ENCODE measurements at places on chromosomes 6 and 20.

DNA sequence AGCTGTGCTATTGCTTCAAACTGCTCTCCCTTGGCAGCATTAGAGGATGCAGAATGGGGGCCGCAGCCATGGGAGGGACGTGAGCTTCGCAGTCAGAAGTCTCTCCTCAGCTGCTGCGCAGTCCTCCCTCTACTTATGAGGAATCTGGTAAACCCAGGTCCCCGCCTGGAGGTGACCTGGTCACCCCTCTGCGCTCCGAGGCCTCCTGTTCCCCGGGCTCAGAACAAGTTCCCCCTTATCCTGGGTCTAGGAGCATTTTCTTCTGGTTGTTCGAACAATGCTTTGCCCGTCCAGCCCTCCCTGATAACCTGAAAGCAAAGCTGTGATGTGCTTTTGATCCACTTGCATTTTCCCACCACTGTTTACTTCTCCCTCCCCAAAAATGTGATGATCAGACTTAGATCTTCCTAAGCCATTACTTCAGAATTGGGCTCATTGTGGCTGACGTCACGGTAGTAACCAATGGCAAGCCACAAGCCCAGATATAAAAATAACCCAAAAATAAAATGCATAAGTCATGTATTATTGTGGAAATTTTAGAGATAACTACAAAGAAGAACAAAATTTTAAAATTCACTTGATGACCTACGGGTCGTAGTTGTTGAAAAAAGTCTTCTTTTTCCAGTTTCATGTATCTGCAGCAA lies 80.7 kb downstream of the SERAC1 start:
- H3K4me3 ChIP-seq = peak overlapping the region; percentile 55
- H3K27me3 ChIP-seq = no peaks in the 10 kb centered on the region
- DNase-seq = no peak
- peaks cover 16% of the 10 kb centered on the region for H3K36me3 ChIP-seq

GRCh38 chr20:61594198-61594597 lies 342.1 kb downstream of the CDH4 start:
- H3K27me3 ChIP-seq = no peaks in the 10 kb centered on the region
- DNase-seq = no peak
- no peaks in the 10 kb centered on the region for H3K4me1 ChIP-seq
- H3K36me3 ChIP-seq = no peaks in the 10 kb centered on the region
- H3K27ac ChIP-seq = no peak overlapping the region

GRCh38 chr20:598133-598850 lies 11.8 kb downstream of the TCF15 start:
- no peak overlapping the region for H3K4me3 ChIP-seq
- H3K27ac ChIP-seq = no peak overlapping the region
- no peaks in the 10 kb centered on the region for H3K4me1 ChIP-seq
- no peaks in the 10 kb centered on the region for H3K36me3 ChIP-seq

DNA sequence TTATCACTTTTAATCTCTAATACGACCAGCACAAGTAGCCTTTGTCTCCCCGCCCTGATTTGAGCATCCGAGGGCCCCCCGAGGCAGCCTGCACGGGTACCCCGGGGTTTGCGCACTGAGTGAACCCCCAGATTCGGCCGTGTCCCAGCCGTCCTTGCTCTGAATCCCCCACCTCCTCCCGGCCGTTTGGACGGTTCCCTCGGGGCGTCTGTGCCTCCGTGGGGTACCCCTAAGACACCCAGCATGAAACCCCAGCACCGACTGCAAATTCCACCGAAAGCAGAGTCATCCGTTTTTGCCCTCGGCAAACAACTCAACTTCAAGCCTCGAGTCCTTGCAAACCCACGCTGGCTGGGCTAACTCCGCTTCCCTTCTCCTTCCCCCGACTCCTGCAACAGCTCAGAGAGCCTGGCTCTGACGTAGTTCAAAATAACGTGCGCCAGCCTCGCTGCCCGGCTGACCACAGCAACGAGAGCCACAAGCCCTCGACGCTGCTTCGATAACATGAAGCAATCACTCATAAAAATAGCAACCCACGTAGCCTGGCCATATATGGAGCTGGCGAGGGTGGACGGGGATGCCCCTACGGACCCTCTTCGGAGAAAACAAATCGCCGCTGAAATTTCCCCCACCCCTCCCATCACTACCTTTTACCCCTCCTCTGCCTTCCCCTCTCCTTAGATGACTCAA lies 764 bp upstream of the SNAP25 start:
- H3K4me3 ChIP-seq = peak overlapping the region; percentile 73
- DNase-seq = peak; percentile 11
- peaks cover 3% of the 10 kb centered on the region for H3K4me1 ChIP-seq
- peaks cover 3% of the 10 kb centered on the region for H3K27me3 ChIP-seq
- no peaks in the 10 kb centered on the region for H3K36me3 ChIP-seq

DNA sequence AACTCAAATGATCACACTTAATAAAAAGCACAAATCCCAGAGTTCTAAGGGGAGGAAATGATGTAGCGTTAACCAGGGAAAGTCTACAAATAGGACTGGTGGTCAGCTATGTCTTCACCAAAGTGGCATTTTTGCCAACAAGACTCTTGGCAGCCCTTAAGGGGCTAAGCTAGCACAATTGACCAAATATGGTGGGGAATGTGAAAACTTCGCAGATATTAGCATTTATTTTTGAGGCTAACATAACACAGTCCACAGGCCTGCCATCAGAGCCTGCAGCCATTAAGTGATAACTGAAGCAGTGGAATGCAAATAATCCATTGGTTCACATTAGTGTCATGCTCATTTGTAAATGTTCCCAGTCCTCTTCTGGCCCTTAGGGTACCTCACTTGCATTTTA lies 274.6 kb downstream of the FOXC1 start:
- H3K27me3 ChIP-seq = no peaks in the 10 kb centered on the region
- H3K4me3 ChIP-seq = no peak overlapping the region
- H3K36me3 ChIP-seq = no peaks in the 10 kb centered on the region
- DNase-seq = no peak

DNA sequence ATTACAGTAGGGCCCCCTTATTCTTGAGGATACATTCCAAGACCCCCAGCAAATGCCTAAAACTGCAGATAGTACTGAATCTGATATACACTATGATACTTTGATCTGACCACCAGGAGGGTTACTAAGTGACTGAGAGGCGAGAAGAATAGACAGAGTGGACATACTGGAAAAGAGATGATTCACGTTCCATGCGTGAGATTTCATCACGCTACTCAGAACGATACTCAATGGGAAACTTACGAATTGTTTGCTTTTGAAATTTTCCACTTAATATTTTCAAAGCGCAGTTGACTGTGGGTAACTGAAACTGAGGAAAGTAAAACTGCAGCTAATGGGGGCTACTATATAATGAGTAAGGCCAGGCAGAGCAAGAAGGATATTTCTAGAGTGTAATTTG lies 60.8 kb downstream of the STX11 start:
- H3K4me3 ChIP-seq = no peak overlapping the region
- H3K27ac ChIP-seq = no peak overlapping the region
- no peaks in the 10 kb centered on the region for H3K36me3 ChIP-seq
- DNase-seq = no peak
- no peaks in the 10 kb centered on the region for H3K27me3 ChIP-seq
- peaks cover 4% of the 10 kb centered on the region for H3K4me1 ChIP-seq

- no peak for DNase-seq
- no peak overlapping the region for H3K27ac ChIP-seq
- H3K4me3 ChIP-seq = no peak overlapping the region
- H3K4me1 ChIP-seq = no peaks in the 10 kb centered on the region
Measured at GRCh38 chr20:13839421-13840092, 54.7 kb downstream of the NDUFAF5 start.

DNA sequence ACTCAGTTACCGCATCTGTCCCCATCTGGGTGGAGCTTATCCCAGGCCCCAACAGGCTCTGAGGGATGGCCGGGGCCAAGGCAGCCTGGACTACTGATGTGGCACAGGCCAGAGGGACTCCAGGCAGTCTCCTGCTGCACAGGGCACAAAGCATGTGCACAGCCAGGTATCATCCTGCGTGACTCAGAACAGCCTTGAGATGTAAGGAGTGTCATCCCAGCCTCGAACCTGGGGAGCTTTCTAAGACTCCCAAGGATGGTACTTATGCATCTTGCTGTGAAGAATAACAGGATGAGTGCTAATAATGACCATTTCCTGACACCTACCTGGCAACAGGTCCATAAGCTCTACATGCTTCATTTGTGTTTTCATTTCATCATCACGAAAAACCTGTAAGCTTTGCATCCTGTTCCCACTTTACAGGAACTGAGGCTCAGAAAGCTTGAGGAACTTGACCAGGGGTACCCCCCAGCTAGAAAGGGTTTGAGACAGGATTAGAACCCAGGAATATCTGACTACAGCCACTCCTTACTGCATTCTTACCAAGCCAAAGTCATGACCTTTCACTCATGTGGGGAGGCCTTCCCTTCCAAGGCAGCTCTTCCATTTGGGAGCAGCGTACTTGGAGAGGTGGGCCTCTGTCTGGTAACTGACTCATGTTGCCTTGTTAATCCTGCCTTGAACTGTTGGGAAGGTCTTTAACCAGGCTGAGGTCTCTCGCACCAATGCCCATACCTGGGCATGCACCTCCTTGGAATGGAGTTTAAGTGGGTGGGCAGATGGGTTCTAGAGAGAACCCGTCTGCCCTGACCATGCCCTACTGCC lies 1.9 kb downstream of the TRIB3 start:
- peaks cover 6% of the 10 kb centered on the region for H3K4me1 ChIP-seq
- peak overlapping the region; percentile 84 for H3K4me3 ChIP-seq
- DNase-seq = no peak
- H3K36me3 ChIP-seq = no peaks in the 10 kb centered on the region

- H3K4me3 ChIP-seq = no peak overlapping the region
- no peaks in the 10 kb centered on the region for H3K36me3 ChIP-seq
- H3K27ac ChIP-seq = no peak overlapping the region
- no peak for DNase-seq
- no peaks in the 10 kb centered on the region for H3K27me3 ChIP-seq
- no peaks in the 10 kb centered on the region for H3K4me1 ChIP-seq
Measured at GRCh38 chr20:47054945-47055344, 160.3 kb downstream of the EYA2 start.

DNA sequence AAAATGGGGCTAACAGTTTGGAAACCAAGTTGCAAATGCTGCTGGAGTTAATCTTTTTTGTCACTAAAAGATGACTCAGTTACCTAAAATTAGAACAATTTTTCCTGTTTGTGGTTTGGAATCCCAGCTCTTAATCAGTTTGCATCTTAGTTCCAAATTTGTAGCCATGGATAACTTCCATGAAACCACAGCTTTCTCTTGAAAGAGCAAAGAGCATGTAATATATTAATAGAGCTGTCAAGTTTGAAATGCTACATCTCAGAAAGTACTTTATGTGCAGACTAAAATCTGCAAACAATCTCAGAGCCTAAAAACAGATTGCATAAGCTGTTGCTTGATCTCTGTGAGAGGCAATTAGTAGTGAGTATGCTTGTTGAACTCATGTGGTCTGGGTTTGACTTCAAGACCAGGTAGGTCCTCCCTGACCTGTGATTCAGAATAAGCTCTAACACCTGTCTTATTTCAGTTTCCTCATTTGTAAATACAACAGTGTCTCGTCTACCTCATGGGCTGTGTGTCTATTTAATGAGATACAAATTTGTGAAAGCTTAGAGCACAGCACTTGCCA lies 23.5 kb downstream of the DHX35 start:
- H3K27ac ChIP-seq = peak overlapping the region; percentile 74
- H3K4me3 ChIP-seq = peak overlapping the region; percentile 45
- DNase-seq = no peak
- H3K4me1 ChIP-seq = peaks cover 29% of the 10 kb centered on the region
- H3K27me3 ChIP-seq = no peaks in the 10 kb centered on the region

- no peaks in the 10 kb centered on the region for H3K4me1 ChIP-seq
- H3K36me3 ChIP-seq = peaks cover 14% of the 10 kb centered on the region
- no peaks in the 10 kb centered on the region for H3K27me3 ChIP-seq
- peak overlapping the region; percentile 18 for H3K27ac ChIP-seq
- DNase-seq = no peak
- no peak overlapping the region for H3K4me3 ChIP-seq
Measured at GRCh38 chr6:145891126-145891525, 73.0 kb downstream of the SHPRH start.

- no peaks in the 10 kb centered on the region for H3K4me1 ChIP-seq
- no peak for DNase-seq
- no peak overlapping the region for H3K4me3 ChIP-seq
- H3K27ac ChIP-seq = no peak overlapping the region
- no peaks in the 10 kb centered on the region for H3K27me3 ChIP-seq
- no peaks in the 10 kb centered on the region for H3K36me3 ChIP-seq
Measured at GRCh38 chr6:153758516-153758915, 280.5 kb upstream of the OPRM1 start.

DNA sequence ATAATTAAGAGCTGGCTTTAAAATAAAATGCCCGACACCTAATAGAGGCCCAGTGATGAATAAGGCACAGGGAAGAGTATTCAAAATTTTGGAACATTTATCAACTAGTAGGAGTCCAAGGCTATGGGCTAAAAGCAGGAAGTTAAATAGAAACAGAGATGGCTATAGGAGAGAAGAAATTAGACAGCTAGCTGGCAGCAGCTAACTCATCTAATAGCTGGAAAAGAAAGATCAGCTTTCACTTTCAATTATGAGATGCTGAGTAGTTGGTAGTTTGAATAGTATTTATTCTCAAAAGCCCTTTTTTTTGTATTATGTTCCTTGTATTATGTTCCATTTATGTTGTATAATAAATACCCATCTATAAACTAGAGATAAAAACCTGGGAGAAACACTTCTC lies 215.7 kb downstream of the SLC35F1 start:
- DNase-seq = no peak
- no peaks in the 10 kb centered on the region for H3K4me1 ChIP-seq
- H3K36me3 ChIP-seq = no peaks in the 10 kb centered on the region
- H3K27ac ChIP-seq = no peak overlapping the region
- H3K27me3 ChIP-seq = no peaks in the 10 kb centered on the region
- no peak overlapping the region for H3K4me3 ChIP-seq

DNA sequence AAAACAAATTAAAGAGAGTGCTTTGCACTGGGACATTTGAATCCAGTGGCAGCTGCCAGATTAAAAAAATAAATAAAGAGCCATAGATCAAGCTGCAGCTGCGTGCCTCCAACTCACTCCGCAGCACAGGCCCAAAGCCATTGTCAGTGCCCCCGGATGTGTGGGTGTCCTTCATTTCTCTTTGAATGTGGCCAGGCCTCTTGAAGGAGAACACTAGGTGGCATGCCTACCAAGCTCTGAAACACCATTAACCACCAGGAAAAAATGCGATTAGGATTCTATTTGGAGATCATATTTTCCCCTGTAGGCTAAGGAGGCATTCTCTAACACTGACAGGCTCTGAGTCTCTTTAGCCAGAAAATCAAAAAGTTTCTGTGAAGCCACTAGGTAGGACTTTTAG lies 549.8 kb downstream of the PRKN start:
- no peak overlapping the region for H3K27ac ChIP-seq
- H3K4me3 ChIP-seq = no peak overlapping the region
- H3K27me3 ChIP-seq = no peaks in the 10 kb centered on the region
- no peak for DNase-seq

DNA sequence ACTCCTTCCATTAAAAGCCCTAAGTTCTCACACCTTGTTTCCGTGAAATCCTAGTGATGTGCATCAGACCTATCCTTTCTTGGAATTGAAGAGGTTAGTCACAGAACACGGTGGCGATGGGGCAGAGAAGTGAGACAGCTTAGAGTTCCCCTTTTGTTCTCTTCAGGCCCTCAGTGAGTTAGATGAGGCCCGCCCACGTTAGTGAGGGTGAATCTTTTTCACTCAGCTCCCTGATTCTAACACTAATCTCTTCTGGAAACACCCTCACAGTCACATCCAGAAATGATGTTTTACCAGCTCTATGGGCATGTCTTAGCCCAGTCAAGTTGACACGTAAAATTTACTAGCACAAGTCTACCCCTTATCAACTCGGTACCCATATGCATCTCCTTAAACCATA lies 172.7 kb upstream of the NOX3 start:
- no peaks in the 10 kb centered on the region for H3K36me3 ChIP-seq
- H3K27ac ChIP-seq = no peak overlapping the region
- DNase-seq = no peak
- no peaks in the 10 kb centered on the region for H3K27me3 ChIP-seq
- no peak overlapping the region for H3K4me3 ChIP-seq
- H3K4me1 ChIP-seq = no peaks in the 10 kb centered on the region

Measured in thoracic aorta (tissue), 2 donors.